ENCODE measurements at places on chromosomes 16 and 17.
A peak's percentile ranks its signal among the peaks of the same experiment; 100 is the strongest.

GRCh38 chr16:7938175-7938574 is 605.5 kb downstream of the RBFOX1 start:
- no peak for DNase-seq

GRCh38 chr17:34252444-34253138 is 2.5 kb upstream of the CCL2 start:
- no peak for DNase-seq

DNA sequence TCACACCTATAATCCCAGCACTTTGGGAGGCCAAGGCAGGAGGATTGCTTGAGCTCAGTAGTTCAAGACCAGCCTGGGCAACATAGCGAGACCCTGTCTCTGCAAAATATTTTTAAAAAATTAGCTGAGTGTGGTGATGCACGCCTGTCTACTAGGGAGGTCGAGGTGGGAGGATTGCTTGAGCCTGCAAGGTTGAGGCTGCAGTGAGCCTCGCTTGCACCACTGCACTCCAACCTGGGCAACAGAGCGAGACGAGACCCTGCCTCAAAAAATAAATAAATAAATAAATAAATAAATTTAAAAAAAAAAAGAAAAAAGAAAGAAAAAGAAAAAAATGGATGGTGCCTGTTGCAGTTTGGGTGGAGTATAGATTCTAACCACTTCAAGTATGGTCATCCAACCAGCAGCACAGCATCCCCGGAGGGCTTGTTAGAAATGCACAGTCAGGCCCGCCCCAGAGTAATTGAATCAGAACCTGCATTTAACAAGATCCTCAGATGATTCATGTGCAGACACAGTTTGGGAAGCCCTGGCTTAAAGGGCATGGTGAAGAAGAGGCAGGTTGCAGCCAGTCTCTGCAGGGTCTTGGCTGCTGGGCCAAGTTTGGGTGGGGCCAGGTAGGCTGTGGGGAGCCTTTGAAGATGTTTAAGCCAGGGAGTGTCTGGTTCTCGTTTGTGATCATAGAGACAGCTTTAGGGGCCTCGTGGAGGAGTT is 40.8 kb downstream of the MRC2 start:
- no peak for DNase-seq

- DNase-seq: no peak
Observed at GRCh38 chr16:29849505-29849904, 13.5 kb downstream of the CDIPT start.

DNA sequence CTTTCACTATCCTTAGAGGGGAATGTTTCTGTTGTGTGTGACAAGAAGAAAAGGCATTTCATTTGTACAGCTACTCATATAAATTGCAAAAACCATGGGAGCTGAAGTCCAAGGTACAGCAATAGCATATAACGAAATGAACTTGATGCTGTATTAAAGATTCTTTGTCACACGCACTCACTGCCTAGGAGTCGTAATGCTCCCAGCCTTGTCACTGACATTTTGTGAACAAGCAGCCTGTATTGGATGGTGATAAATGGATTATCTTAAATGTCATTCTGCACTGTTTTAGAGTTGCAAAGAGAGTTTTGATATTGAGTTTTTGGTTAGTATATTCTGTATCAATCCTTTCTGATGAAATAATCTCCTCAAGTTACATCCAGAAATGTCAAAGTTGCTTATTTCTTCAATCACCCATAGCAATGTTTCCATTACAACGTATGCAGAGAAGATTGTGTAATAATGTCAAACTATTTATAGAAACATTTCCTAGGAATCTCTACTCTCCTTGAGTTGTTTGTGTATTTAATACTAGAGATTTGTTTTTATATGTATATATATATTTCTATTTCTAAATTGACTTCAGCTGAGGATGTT is 270.6 kb downstream of the FTO start:
- no peak for DNase-seq

DNA sequence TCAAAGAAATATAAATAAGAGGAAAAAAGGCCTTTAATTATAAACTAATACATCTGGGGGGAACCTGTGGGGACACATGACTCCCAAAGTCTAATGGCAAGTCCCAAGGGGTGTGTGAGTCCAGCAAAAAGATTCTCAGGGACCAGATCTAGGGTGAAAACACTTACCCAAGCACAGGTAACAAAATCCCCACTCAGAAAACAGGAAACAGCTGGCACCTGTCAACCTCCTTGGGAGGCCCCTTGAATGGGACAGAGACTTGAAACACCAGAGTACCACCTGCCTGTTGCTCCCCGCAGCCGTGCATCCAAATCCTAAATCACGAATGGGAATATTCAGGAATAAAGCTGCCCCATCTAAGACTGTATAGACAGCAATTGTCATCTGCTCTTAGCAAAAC is 461.2 kb upstream of the CDH5 start:
- no peak for DNase-seq

GRCh38 chr17:73132085-73132492 is 32.7 kb upstream of the SSTR2 start:
- no peak for DNase-seq

DNA sequence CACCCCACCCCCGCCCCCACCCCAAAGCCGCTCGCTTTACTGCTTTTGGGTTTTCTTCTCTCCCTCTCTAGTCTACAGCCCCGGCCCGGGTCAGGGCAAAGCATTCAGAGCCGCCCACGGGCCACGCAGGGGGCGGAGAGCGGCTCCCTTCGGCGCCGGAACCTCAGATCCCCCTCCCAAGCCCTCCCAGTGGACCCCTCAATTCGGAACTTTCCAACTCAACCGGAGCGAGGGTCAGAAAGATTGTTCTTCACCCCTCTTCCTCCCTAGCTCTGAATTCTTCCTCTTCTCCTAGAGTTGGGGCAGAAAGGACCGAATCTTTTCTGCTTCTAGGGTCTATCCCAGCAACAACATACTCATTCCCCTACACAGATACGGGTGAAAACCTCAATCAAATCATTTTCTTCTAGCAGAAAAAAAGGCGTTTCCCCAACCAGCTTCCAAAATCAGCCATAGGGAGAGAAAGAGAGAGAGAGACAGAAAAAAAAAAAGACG is 1.0 kb downstream of the HOXB2 start:
- peak; percentile 40 for DNase-seq

DNA sequence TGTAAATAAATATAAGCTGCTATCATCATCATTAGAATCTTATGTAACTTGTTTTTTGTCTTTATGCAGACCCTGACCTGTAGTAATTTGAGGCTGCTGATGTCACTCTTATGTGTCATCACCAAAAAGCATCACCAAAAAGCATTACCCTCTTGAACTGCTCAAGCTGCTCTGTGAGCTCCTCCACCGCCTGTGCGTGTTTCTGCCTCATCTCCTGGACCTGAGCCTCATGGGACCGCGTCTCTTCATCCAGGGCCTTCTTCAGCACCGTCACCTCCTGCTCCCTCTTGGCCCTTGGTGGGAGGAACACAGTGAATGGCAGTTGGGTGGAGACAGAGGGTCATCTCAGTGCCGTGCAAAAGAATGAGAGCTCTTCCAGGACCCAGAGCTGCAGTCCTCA is 82.4 kb downstream of the NDE1 start:
- DNase-seq: no peak

DNA sequence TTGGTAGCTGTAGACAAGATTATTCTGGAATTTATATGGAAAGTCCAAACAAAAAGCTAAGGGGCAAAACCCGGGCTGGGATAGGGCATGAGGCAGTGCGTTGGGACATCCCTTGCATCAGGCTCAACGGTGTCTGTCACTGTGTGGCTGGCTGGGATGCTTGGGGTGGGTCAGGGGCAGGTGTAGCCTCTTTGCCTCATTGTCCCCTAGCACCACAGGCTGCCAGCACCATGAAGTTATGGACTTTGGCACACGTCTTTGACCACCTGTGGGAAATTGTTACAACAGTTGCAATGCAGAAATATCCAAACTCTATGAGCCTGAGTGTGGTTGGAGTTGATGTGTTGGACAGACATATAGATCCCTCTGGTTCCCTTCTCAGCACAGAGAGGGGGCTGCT is 32.8 kb upstream of the MARCHF10 start:
- DNase-seq: no peak

DNA sequence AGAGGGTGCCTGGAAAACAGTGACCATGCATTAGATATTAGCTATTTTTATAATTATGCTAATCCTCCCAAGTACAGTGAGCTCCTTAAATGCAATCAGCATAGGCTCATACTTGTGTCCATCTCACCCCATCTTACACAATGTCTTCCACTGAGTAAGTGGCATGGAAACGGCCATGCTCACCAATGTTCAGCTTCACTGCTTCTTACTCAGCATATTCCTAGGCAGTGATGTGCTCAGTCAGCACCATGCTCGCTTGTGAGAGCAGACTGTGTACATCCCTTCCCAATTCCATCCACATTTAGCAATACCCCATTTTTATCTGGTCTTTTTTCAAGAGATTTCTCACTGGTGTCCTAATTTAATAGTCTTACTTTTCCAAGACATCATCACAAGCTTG is 454.8 kb upstream of the SOX9 start:
- no peak for DNase-seq

DNA sequence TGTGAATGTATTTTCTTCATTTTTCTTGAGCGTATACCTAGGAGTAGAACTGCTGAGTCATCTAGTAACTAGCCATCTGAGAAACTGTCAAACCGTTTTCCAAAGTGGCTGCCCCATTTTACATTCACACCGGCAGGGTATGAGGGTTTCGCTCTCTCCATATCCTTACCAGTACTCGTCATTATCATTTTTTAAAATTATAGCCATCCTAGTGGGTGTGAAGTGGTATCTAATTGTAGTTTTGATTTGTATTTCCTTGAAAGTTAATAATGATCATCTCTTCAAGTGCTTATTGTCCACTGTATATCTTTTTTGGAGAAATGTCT is 6.0 kb downstream of the RNF157 start:
- DNase-seq: no peak

DNA sequence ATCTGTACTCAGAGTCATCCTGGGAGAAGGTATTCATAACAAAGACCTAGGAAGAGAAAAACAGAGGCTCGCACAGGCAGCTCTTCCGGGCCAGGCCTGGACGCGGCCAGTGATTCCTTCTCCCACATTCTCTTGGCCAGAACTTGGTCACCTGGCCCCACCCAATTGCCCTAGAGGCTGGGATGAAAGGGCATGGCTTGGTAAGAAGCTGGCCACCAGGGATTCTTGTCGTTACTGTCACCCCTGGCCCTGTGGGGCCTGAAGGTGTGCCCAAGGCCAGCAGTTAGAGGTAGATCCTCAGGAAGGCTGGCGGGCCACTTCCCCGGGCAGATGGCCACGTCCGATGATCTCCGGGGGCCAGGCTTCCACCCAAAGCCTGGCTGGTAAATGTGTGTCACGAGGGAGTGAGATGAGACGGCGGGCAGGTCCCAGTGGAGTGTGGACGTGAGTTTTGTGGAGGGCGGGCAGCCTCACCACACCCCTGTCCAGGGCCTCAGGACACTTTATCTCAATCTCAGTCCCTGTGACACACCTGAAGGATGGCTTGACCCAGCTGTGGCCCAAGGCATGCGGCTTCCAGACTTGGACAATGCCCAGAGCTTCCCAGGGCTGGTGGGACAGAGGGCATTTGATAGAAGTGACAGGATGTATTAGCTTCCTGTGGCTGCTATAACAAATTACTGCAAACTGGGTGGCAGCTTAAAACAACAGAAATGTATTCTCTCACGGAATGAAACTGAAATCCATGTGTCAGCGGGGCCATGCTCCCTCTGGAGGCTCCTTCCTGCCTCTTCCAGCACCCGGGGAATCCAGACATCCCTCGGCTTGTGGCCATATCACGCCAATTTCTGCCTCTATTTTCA is 66.3 kb upstream of the GSE1 start:
- no peak for DNase-seq

- no peak for DNase-seq
Observed at GRCh38 chr17:2151358-2152033, 96.6 kb downstream of the HIC1 start.

- DNase-seq: no peak
Observed at GRCh38 chr17:80443916-80444643, 29.1 kb downstream of the ENDOV start.

GRCh38 chr17:78708510-78708973 is 73.5 kb downstream of the CYTH1 start:
- DNase-seq: peak; percentile 45

- no peak for DNase-seq
Observed at GRCh38 chr17:59683283-59683682, 23.9 kb downstream of the PTRH2 start.

GRCh38 chr17:41211845-41212466 is 14.5 kb upstream of the KRTAP9-2 start:
- no peak for DNase-seq

DNA sequence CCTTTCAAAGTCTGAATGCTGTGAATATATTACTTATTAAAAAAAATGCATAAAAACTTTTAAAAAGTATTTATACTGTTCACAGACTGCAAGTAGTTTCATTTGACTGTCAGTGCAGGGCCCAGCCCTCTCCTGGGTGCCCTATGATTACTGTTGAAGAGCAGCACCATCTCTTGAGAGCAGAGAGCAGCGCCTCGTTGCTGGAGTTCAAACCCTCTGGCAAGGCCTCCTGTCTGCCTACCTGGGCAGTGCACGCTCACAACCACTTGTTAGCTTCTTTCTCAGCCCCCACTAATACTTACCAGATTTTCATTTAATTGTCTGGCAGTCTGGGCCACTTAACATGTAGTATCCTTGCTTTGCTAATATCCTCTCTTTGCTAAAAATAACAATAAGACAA is 233.4 kb downstream of the PHKB start:
- DNase-seq: no peak

DNA sequence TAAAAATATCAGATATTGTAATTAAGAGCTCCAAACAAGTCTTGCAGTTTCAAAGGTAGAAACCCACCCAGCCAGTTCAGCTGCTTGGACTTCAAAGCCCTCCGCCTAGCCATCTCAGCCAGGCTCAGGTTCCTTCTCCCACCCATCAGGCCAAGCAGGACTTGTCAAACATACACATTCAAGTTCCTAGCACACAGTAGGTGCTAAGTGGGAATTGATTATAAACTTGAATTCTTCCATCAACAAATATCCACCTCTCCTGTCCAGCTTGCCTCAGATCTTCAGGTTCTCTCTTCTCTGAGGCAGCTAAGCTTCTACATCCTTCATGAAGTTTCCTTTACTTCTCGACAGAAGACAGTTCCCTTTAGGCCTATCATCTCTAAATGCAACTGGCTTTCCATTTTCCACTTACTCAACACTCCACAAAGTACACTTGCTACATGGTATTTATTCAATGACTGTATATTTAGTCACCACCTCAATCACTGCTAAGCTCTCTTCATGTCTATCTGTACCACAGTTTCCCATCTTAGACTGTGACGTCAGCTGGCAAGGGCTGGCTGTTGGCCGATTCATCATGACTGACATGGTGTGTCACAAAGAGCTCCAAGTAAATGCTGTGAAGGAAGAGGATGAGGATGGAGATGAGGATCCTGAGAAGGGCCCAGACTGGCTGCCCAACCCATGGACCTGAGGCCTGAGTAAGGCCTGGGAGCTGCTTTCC is 13.3 kb upstream of the COG7 start:
- no peak for DNase-seq

GRCh38 chr17:44207743-44208142 is 8.1 kb upstream of the ATXN7L3 start:
- no peak for DNase-seq

Data from activated T-helper 2 cell treated with anti-CD3 and anti-CD28 coated beads, Interferon-gamma antibody, Interleukin-2, Interleukin-4, amounts not matched to agents 10 μg/mL and 5 μg/mL and 100 μg/mL, durations not matched to agents 14 hours and 24 hours and 36 hours (primary cell).